CD14-positive monocyte (primary cell): ENCODE measurements at places on chromosomes 12 and 14.

DNA sequence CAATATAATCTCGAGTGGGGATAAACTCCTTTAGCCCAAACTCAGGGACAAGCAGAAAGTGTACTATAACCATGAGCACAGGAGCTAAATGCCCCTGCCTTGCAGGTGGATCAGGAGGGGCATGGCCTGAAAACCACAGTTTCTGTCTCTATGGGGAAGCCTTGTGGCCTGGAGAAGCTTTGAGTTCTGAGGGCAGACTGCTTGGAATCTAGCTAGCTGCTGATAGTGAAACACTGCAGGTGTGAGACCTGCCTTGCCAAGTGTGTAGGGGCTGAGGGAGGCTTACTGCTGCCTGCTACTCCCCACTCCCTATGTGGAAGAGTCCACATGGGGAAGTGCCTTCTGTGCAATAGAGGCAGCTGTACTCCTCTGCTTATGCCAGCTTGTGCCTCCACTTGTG, 352.3 kb upstream of the OR4E1 start:
- DNase-seq = no peak
- no peaks in the 10 kb centered on the region for H3K27me3 ChIP-seq
- H3K4me3 ChIP-seq = no peak overlapping the region
- no peaks in the 10 kb centered on the region for H3K36me3 ChIP-seq

DNA sequence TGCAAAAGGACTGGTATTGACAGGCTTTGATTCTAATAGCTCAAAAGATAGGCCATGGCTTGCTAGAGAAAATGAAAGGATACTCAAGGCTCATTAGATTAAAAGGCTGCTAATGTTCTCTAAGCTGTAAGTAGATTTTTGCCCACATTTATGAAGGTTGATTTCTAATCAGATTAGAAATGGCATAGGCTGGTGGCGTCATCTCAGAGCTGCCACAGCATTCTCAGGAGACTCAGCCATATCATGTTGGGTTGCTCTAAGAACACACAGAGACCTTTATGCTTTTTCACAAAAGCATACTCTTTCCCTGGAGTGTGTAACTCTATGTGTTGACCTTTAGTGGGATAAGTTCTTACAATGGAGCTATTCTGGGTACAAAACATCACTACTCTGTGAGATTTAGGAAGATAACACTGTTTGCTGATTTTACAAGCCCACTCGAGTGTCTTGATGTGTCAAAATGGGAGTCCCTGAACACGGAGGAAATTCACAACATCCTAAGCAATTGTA, 576.0 kb downstream of the NRXN3 start:
- DNase-seq = no peak
- no peak overlapping the region for H3K4me3 ChIP-seq
- H3K27me3 ChIP-seq = no peaks in the 10 kb centered on the region
- H3K27ac ChIP-seq = no peak overlapping the region
- H3K4me1 ChIP-seq = no peaks in the 10 kb centered on the region

DNA sequence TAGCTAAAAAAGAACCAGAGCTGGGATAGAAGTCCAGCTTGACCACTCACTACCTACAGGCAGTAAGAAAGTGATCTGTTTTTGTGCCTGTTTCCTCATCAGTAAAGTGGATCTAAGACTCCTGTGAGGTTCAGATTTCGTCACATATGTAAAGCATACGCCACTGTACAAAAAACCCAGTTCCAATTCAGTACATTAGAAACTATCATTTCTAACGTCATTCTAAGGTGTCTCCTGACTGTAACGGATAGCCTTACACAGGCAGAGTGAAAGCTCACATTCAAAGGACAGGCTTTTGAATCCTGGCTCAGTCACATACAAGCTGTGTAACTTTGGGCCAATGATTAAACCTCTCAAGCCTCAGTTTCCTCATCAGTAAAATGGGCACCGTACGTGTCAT, 3.5 kb downstream of the SLC15A4 start:
- no peaks in the 10 kb centered on the region for H3K36me3 ChIP-seq
- no peaks in the 10 kb centered on the region for H3K27me3 ChIP-seq
- no peak overlapping the region for H3K4me3 ChIP-seq
- H3K27ac ChIP-seq = peak overlapping the region; percentile 91
- no peak for DNase-seq

DNA sequence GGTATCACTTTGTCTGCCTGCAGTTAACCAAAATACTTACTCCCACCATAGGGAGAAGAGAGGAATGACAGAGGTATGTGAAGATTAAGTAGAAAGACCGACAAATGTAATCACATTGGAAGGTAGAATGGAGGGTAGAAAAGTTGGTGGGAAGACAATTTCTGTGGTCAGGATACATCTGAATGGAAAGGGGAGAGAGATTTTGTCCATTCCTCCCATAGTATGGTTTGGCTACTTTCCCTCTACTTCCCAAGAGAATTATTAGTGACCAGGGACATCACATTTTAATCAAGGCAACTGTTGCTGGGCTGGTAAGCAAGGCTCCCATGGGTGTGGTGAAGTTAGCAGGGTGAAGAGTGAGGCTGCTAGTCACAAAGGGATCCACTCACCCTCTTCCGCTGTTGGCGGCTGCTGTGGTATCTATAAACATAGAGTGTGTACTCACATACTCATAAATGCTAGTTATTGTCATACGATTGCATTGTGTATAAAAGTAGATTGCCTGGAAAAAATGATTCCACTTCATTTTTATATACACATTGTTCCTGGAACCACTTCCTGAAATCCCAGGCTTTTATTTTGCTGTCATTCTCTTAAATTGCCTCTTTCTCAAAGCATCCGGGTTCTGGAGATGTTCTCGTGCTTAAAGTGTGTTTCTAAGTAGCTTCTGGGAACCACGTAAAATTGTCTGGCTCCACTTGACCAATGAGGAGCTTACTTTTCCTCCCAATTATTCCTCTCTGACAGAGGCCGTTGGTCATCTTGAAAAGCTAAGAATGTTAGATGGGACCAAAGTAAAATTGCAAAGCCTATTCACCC, 413.1 kb downstream of the ZFP36L1 start:
- no peaks in the 10 kb centered on the region for H3K36me3 ChIP-seq
- DNase-seq = no peak
- no peak overlapping the region for H3K27ac ChIP-seq
- peaks cover 53% of the 10 kb centered on the region for H3K4me1 ChIP-seq
- H3K4me3 ChIP-seq = no peak overlapping the region

DNA sequence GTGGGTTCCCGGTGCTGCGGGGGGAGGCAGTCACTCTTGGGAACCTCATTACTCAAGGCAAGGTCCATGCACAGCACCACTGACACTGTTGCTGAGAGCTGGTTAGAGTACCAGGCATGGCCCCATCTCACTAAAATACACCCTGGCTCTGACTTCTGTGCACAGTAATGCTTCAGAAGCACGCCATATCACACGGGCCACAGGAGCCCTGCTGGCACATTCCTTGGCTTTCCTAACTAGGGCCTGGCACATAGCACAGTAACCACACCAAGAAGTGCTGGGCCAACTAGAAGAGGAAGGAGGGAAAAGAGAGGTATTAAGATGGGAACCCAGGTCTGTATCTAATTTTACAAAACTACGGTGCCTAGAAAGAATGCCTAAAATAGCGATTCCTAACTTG, 13.5 kb upstream of the RAB35 start:
- H3K27me3 ChIP-seq = no peaks in the 10 kb centered on the region
- DNase-seq = no peak

DNA sequence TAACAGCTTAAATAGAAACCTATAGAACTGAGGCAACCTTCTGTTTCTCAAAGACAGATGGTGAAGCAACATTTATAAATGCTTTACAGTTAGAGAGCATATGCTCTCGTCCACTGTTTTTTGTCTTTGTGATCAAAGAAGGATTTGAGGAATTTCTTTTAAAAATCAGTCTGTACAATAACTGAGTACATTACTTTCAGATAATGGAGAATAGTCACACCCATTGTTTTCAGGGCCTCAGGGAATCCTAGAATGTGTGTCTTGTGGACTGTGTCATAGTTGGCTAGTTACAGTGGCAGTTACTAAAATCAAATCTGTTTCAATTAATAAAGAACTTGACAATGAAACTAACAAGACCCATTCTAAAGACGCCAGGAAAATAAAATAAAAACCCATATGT, 107.9 kb downstream of the PRKCH start:
- H3K4me3 ChIP-seq = no peak overlapping the region
- no peaks in the 10 kb centered on the region for H3K36me3 ChIP-seq
- no peaks in the 10 kb centered on the region for H3K27me3 ChIP-seq

DNA sequence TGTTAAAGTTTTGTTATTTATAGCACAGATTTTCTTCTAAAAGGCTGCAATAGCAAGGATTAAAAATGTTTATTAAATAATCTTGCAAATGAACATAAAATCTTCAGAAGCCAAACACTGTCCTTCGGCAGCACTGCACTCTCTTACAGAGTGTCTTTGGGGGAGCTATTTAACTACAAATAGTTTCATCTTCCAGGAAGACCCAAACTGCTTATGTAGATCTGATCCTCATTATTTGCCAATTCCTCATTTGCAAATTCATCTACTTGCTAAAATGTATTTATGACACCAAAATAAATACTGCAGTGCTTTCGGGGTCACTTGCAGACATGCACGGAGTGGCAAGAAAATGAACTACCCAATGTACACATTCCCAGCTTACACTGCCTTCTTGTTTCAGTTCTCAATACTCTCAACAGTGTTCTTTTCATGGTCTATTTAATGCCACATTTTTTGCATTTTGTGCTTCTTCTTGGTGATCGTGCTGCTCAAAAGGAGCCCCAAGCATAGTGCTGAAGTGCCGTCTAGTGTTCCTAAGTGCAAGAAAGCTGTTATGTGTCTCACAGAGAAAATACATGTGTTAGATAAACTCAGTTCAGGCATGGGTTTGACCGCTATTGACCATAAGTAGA, 128.1 kb downstream of the PRKD1 start:
- no peak for DNase-seq
- H3K4me3 ChIP-seq = no peak overlapping the region

GRCh38 chr14:103941462-103941861, 867 bp downstream of the RD3L start:
- DNase-seq = no peak
- H3K36me3 ChIP-seq = peaks cover 13% of the 10 kb centered on the region
- no peaks in the 10 kb centered on the region for H3K27me3 ChIP-seq
- no peak overlapping the region for H3K27ac ChIP-seq

GRCh38 chr14:35122696-35123387, 490 bp downstream of the PRORP start:
- peak overlapping the region; percentile 86 for H3K27ac ChIP-seq
- H3K36me3 ChIP-seq = peaks cover 6% of the 10 kb centered on the region
- peaks cover 26% of the 10 kb centered on the region for H3K4me1 ChIP-seq
- peak overlapping the region; percentile 97 for H3K4me3 ChIP-seq
- DNase-seq = no peak
- no peaks in the 10 kb centered on the region for H3K27me3 ChIP-seq

- H3K4me3 ChIP-seq = no peak overlapping the region
Measured at GRCh38 chr14:90426031-90426540, 29.3 kb downstream of the CALM1 start.

- H3K27ac ChIP-seq = no peak overlapping the region
- no peaks in the 10 kb centered on the region for H3K4me1 ChIP-seq
- H3K36me3 ChIP-seq = no peaks in the 10 kb centered on the region
- no peak overlapping the region for H3K4me3 ChIP-seq
Measured at GRCh38 chr14:87878959-87879358, 114.0 kb downstream of the GALC start.

GRCh38 chr12:617304-617915, 45.8 kb downstream of the NINJ2 start:
- peaks cover 97% of the 10 kb centered on the region for H3K4me1 ChIP-seq
- DNase-seq = peak; percentile 82
- peak overlapping the region; percentile 81 for H3K27ac ChIP-seq
- H3K36me3 ChIP-seq = no peaks in the 10 kb centered on the region

- no peaks in the 10 kb centered on the region for H3K27me3 ChIP-seq
- no peaks in the 10 kb centered on the region for H3K36me3 ChIP-seq
- H3K4me1 ChIP-seq = no peaks in the 10 kb centered on the region
- DNase-seq = no peak
- H3K27ac ChIP-seq = no peak overlapping the region
Measured at GRCh38 chr12:90229407-90230170, 521.0 kb upstream of the ATP2B1 start.
